Kidney tubule cell (primary cell): ENCODE measurements at places on chromosomes 16 and 17.

DNA sequence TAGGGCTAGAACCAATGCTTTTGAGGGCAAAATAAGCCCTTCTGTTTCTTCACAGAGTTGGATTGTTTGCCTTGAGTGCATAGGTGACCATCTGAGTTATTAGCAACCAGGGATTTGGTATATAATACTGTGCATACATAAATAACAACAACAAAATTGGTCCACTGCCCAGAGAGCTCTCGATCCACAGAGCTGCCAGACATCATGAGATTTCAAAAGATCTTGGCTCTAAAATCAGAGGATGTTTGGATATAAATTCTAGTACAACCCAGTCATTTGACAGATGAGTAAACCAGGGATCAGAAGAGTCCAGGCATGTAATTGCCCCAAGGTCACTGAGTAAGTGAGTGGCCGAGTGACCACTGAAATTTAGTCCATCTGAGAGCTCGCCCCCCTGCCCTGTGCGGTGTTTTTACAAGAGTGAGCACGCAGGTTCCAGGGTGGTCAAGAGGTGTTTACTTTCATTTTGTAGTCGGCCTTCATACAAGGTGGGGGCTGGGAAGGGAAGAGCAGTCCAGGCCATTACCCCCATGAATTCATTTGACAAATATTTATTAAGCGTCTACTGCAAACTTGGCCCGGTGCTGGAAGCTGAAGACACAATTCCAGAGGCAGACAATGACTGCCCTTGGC, 1.8 kb upstream of the MT2A start:
- DNase-seq: peak; percentile 86

DNA sequence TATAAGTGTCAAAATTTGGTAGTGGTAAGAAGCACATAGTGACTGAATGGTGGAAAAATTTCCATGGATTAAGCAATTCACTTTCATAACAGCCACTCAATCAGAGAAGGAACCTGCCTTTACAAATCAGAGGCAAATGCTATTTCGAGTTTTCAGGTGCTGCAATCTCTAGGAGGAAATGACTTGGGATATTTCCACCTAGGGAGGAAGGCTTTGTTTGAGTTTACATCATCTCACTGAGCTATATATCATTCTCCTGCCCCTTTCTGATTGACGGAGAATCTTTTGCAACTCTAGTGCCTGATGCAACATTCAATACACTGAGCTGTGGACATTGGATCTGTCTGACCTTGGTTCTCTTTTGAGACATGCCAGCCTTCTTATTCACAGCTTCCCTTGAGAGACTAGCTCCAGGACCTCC, 26.3 kb downstream of the MARCHF10 start:
- DNase-seq: peak; percentile 22

GRCh38 chr16:51267681-51268080, 116.6 kb upstream of the SALL1 start:
- DNase-seq: peak; percentile 57

GRCh38 chr17:15888436-15888835, 56.5 kb upstream of the ADORA2B start:
- no peak for DNase-seq

- no peak for DNase-seq
These were observed 16.8 kb upstream of the PLLP start for GRCh38 chr16:57301126-57301817.

- DNase-seq: no peak
These were observed 368.9 kb upstream of the MAF start for GRCh38 chr16:79969458-79969857.

DNA sequence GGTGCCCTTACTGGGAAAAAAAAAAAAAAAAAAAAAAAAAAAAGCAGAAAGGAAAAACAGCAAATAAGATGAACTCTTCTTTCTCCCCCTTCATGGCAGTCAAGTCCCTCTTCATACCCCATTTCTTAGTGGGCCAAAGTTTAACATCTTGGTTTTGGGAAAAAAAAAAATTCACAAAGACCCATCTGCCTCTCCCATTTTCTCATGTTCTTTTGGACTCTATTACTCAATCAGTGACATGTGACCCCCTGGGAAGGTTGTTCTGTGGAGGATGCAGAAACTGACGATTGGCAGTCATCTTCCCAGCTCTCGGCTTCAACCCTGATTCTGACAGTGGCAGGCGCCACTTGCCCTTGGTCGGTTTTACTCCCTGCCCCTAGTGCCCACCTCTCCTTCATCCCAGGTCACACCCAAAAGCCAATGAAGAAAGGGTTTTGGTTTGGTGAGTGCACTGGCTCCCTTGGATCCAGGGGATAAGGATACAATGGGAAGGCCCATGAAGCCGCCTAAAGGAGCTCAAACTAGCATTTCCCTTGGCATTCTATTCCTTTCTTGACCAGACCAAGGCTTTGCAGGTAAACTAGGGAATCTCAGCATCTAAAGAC, 60.7 kb upstream of the TBX2 start:
- no peak for DNase-seq

DNA sequence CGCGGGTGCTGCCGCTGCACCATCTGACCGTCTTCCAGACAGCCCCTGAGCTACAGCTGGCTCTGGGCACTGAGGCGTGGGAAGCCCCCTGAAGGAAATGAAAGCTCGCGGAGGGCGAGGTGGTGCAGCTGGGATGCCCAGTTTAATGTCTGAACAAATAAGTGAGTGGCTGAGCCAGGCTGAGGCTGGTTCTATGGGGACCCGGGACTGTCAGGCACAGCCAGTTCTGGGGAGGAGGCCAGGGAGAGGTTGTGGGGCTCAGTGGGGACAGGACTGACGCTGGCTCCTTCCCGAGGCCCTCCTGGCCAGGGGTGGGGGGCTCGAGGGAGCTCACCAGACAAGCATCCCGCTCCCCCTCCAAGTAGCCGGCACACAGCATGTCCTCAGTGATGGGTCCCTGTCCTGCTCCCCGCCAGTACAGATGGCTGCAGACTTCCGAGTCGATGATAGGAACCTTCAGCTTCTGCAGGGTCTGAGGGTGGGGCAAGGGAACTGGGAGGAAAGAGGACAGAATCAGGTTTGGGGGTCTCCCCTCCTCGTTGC, 4.4 kb downstream of the PRSS22 start:
- DNase-seq: no peak

DNA sequence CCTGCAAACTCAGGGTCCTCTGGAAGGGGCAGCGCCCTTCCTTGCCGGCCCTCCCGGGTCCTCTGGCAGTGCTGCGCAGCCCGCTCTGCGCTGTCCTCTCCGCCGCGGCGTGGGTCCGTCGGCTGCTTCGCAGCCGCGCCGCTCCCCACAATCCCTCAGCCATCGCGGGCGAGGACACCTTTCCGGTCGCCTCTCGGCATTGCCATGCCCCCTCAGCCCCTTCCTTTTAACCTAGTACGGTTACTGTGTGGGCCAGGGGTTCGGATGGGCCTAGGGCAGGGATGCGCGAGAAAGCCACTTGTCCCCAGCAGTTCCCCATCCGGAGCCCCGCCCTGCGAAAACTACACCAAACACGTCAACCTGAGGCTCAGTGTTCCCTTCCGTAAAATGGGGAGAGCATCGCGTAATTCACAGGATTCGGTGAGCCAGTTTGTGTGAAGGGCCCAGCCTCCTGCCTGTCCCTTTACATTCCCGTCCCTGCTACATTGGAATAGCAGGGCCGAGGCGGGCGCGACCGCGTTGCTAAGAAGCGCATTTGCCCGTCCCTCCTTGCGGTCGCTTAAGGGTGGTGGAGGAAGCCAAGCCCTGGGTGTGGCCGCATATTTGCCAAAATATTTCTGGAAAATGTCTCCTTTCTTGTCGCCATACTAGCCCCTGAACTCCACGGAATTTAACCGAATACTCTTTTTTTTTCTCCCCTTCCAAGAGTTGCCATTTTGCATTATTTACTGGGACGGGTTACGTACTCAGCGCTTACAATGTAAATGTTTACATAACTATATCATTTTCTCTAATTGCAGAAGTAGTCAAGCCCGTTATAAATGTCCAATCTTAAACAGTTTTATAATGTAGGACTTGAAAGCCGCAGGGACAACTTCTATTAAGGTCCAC, 13.2 kb downstream of the COPZ2 start:
- peak; percentile 60 for DNase-seq

- DNase-seq: peak; percentile 63
These were observed 772 bp upstream of the KIF22 start for GRCh38 chr16:29789775-29790182.

DNA sequence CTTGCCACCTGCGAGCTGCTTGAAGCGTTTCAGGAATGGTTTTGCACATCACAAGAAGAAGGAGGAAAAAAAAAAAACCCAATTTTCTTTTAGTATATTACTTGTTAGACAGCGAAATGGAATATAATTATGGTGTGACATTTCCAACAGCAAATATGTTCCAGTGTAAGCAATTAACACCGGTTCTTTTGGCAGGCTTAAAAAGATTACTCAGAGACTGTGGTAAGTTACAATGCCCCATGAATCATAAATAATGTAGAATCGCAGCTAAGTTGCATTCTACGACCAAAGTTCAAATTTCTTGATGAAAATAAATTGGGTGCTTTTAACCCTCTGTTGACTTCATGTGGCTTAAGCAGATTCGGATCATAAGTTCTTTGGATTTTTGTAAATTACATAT, 245.2 kb downstream of the XYLT1 start:
- no peak for DNase-seq

GRCh38 chr17:1154704-1155103, 25.1 kb downstream of the ABR start:
- no peak for DNase-seq

- no peak for DNase-seq
These were observed 292.4 kb upstream of the HSBP1 start for GRCh38 chr16:83515395-83515794.

GRCh38 chr17:6555331-6556120, 829 bp downstream of the PITPNM3 start:
- peak; percentile 75 for DNase-seq

DNA sequence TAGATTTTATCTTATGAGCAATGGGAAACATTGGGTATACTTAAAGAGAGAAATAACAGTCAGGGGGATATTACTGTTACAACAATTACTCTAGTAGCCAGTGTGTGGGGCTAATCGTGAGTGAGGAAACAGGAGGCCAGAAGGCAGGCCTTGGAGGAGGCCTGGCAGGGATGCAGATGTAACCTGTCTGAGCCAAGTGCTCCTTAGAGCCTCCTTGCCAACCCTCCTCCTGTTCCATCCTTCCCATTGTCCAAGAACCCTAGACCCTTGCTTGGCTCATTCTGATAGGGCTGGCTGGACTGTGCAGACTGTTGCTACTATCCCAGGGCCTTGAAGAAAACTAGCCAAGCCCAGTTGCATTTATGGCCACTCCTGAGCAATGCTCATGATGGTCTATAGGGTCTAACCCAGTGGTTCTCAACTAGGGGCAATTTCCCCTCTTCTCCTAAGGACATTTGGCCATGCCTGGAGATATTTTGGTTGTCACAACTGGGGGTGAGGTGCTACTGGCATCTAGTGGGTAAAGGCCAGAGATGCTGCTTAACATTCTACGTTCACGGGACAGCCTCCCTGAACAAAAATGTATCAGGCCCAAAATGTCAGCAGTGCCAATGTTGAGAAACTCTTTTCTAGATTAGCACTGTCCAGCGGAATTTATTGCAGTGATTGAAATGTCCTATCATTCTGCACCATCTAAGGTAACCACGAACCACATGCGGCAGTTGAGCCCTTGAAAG, 24.4 kb upstream of the WSCD1 start:
- no peak for DNase-seq

DNA sequence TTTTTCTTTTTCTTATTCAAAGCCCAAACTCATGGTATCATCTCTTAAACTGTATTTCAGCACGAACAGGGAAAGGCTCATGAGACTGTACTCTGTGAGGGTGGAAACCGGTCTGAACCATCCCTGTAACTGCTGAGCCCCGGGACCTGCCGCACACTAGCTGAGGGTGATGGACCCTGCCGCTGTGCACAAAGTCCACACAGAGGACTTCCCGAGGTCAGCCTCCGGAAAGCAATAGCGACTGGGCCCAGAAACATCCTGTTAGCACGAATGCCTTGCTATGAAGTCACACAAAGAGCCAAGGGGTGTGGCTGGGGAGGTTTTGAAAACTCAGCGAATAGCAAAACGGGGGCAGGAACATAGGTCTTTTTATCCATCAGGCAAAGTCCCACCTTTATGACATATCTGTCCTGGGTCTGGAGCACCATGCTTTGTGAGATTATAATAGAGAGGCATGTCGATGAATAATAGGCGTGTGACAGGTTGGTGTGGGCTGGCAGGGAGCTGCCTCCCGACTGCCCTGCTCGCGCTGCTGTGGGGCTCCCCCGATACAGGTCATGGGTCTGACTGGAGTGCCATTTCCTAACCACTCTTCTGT, 33.4 kb downstream of the CDK5R1 start:
- peak; percentile 74 for DNase-seq

GRCh38 chr16:80627108-80627507, 86.3 kb downstream of the DYNLRB2 start:
- no peak for DNase-seq

DNA sequence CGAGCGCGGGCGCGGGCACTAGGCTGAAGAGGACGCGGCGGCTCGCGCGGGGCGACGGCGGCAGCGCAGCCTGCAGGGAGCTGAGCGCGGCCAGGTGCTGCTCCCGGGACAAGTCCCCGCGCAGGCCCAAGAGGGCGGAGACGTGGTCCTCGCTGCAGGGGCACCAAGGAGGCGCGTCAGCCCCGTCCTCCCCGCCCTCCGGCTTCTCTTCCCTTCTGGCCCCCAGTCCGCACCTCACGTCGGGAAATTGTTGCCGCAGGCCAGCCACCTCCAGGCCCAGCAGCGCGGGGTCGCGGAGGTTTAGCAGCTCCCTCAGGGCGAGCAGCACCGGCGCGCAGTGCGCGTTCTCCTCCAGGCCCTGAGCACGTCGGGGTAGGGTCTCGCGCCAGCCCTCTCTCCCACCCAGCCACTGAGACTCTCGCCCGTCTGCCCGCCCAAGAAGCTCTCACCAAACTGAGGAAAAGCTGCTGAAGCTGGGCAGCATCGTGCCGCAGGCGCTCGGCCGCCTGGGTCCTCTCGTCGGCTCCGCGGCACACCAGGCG, 761 bp upstream of the MATCAP1 start:
- DNase-seq: no peak

DNA sequence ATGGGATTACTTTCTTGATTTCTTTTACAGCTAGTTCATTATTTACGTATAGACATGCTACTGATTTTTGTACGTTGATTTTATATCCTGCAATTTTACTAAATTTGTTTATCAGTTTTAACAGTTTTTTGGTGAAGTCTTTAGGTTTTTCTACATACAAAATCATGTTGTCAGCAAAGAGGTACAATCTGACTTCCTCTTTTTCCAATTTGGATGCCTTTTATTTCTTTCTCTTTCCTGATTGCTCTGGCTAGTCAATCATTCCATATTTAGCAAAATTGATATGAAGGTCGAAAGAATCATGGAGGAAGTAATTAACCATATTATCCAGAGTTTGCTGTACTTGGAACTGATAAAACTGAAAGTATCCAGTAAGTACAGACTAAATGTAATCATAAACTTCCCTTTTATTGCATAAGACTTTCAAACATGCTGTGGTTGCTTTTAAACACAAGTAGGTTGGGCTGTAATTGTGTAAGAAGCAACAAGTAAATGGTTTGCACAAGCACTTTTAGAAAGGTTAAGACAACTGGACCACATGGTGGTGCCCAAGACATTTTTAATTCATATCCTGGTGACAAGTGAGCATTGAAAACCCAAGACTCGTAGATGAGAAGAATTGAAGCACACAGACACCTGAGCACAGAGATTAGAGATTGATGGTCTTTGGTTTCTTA, 8.4 kb downstream of the GDE1 start:
- no peak for DNase-seq

GRCh38 chr17:55549140-55549539, 37.9 kb upstream of the SMIM36 start:
- no peak for DNase-seq
